MV-4-11 (cell line): ENCODE measurements at places on chromosomes 5 and 9.
A peak's percentile ranks its signal among the peaks of the same experiment; 100 is the strongest.

DNA sequence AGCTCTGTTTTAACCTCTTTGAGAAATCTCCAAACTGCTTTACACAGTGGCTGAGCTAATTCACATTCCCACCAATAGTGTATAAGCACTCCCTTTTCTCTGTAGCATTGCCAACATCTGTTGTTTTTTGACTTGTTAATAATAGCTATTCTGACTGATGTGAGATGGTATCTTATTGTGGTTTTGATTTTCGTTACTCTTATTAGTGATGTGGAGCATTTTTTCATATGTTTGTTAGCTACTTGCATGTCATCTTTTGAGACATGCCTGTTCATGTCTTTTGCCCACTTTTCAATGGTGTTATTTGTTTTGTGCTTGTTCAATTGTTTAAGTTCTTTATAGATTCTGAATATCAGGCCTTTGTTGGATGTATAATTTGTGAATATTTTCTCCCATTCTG is 225.2 kb upstream of the TRPC7 start:
- DNase-seq: no peak

GRCh38 chr5:137501226-137501625 is 2.1 kb upstream of the SPOCK1 start:
- DNase-seq: no peak

GRCh38 chr5:113084402-113085083 is 107.9 kb downstream of the DCP2 start:
- DNase-seq: no peak

- DNase-seq: peak; percentile 55
Observed at GRCh38 chr9:35616681-35617459, 1.3 kb downstream of the CD72 start.

DNA sequence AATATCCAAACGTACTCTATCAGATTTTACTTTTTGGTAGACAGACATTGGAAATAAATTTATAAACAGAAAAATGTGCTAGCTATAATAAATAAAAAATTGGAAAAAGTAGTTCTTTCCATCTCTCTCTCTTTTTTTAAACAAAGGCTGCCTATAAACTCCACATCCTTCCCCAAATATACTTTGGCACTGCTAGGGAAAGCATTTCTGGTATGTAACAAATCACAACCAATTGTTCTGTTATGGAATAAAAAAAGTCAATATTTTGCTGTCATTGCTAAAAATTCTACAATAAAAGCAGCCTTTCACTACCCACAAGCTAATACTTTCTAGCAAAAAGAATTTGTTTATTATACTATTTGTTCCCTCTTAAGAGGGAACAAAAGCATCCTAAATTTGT is 169.2 kb upstream of the TARS1 start:
- no peak for DNase-seq

DNA sequence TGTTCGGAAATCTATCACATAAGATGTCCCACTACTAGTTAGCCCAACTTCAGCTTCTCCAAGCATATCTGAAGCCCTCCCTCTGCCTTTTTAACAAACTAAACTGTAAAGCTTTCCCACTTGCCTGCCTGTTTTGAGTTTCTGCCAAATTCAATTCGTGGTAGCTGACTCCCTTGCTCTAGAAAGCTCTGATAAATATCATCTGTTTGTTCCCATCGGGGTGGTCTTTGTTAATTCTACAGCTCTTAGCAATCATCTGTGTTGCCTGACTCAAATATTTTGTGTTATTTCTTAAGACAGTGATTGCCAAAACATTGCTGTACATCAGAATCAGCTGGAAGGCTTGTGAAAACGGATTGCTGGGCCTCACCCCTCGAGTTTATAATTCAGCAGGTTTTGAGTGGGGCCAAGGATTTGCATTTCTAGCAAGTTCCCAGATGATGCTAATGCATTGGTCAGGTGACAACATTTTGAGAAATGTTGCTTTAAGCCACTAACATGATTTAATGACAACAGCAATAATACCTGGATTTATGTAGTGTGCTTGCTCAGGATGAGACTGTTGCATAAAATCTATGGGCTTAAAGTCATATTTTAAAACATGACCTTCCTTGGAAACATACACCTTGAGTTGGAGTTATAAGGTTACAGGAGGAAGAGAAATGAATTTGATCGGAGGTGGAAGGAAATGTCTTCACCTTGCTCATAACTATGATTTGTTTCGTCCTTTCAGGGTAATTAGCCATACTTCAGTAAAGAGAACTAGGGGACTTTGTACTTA is 631.9 kb downstream of the PSAT1 start:
- no peak for DNase-seq

GRCh38 chr9:122551371-122551770 is 1.5 kb upstream of the OR1N2 start:
- no peak for DNase-seq

- no peak for DNase-seq
Observed at GRCh38 chr9:137683262-137683864, 64.6 kb downstream of the EHMT1 start.

- no peak for DNase-seq
Observed at GRCh38 chr5:84381502-84382362, 2.9 kb downstream of the EDIL3 start.

- DNase-seq: no peak
Observed at GRCh38 chr9:27109621-27110020, 596 bp downstream of the TEK start.

DNA sequence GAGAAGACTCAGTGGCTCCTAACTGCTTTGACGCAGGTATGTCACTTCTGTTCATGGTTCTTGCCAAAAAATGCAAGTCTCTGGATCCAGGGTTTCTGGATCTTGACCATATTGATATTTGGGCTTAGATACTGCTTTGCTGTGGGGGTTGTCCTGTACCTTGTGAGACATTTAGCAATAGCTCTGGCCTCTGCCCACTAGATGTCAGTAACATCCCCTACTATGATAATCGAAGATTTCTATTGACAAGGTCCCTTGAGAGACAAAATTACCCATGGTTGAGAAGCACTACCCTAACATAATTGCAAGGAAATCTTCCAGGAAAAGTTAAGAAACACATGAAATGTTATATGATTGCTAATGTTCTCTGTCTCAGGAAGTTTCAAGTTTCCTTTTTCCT is 285.4 kb downstream of the TMEM232 start:
- DNase-seq: no peak

DNA sequence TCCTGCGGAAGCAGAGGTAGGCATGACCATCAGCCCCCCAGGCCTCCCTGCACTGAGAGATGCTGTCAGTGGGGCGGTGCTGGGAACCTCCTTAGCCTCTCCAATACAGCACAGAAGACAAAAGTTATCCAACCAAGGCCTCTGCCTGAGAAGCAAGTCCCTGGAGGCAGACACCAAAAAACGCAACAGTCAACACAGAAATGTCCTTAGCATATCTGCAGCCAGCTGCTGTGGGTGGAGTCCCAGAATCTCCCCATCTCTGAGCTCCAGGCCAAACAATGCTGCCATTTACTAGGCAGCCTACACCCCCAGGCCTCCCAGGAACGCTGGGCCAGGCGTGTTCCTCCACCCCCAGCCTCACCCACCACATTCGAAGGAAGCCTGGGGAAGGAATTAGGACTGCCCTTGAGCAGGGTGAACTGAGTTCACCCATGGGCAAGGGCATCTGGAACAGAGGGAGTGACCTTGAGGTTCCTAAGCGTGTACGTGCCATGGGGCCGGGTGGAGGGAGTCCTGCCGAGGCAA is 43.7 kb downstream of the STK10 start:
- DNase-seq: no peak

DNA sequence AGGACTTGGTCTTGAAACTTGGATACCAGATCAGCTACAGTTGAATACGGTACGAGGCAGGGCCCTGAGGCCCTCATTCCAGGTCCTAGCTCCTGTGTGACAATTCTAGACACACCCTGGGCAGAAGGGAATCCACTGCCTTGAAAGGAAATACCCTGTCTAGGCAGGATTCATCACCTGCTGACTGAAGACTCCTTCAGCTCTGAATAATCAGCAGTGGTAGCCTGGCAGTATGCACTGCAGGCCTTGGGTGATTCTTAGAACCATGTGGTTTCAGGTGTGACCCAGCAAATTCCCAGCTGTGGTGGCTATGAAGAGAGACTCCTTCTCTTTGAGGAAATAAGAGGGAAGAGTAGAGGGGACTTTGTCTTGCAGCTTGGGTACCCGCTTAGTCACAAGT is 17.2 kb upstream of the EFNA5 start:
- DNase-seq: no peak

GRCh38 chr9:109923471-109923760 is 143.4 kb downstream of the PALM2AKAP2 start:
- DNase-seq: no peak

- no peak for DNase-seq
Observed at GRCh38 chr9:92747459-92748232, 17.0 kb downstream of the BICD2 start.

- DNase-seq: no peak
Observed at GRCh38 chr5:55021821-55022220, 2.2 kb upstream of the GZMK start.

DNA sequence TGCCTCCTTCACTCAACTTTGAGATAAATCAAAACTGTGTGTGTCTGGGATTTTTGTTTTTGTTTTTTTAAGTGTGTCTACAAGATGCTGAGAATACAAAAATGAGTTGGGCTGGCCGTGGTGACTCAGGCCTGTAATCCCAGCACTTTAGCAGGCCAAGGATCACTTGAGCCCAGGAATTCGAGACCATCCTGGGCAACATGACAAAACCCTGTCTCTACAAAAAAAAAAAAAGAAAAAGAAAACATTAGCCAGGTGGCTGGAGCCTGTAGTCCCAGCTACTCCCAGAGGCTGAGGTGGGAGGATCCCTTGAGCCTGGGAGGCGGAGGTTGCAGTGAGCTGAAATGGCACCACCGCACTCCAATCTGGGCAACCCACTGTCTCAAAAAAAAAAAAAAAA is 21.0 kb downstream of the HNRNPK start:
- no peak for DNase-seq

GRCh38 chr5:125323613-125324012 is 577.2 kb upstream of the ZNF608 start:
- no peak for DNase-seq

DNA sequence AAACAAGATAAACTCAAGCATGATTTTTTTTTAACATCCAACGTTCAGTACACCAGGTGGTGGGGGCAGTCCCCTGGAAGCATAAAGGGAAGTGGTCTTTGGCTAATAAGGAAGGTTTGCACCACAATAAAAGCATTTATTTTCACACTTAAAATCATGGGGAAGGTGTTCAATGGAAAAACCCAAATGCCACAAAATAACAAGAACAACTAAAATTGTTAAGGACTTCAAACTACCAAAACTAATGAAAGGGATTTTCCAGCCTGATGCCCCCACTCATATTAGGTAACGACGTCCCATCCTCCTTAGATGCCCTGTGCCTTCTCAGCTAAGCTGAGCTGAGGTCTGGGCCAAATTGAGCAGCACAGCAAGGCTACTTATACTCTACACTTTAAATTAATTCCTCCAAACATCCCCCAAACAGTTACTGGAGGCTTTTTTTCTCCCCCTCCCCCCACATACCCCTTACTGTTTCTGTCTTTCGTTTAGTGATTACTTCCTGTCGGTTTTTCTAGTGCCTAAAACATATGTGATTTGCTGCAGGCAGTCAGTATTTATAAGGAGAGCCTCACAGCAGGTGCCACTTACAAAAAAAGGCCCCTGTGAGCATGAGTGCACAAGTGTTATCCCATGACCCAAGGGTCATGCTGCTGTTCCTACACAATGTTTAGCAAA is 259.7 kb upstream of the ZNF608 start:
- peak; percentile 11 for DNase-seq

DNA sequence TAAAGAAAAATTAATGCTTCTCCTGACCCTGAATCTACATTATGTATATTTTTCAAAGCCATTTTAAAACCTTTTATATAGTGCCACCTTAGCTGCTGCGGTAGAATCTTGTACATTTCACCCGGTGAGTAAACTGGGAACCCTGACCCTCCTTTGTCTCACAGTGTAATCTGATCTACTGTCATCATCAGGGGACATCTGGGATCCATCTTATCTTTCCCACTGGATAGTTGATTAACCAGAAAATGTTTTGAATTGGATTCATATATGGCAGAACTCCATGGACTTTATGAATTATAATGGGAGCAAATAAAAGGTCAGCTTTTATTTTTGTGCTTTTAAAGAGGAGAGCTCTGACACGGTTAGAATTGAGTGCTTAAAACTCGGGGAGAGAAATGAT is 95.0 kb downstream of the ADAMTSL1 start:
- no peak for DNase-seq

DNA sequence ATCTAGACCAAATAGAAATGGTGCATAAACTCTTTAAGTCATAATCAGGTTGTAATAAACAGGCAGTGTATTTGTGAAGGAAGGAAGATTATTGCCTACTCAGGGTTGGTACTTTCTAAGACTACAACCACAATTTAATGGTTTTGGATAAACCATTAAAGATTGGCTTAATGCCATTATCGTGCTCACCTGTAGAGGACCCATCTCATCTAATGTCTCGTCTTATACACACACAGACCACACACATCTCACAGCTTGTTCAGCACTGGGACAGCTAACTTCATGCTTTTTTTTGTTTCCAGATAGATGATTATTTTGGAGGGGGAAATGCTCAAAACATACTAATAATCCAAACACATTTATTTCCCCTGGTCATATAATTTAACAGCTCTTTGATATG is 175.7 kb upstream of the SLC12A2 start:
- no peak for DNase-seq

DNA sequence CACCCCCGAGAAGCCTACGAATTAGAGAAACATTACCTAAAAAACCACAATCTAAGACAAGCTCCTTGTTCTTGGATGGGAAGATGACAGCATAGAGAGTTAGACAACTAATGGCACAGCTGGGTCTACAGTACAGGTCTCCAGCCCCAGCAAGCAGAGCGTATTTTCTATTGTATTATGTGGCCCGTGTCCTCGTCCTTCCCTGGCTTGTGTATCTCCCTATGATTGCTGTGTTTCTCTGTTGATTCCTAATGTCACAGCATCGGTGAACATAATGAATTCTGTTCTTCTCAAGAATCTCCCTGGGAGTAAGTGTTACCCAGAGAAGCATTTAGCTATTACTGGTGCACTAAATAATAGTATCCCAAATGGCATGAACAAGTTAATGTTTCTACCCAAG is 66.8 kb upstream of the CEP78 start:
- DNase-seq: no peak

GRCh38 chr9:4760122-4760521 is 19.1 kb upstream of the AK3 start:
- DNase-seq: peak; percentile 83

DNA sequence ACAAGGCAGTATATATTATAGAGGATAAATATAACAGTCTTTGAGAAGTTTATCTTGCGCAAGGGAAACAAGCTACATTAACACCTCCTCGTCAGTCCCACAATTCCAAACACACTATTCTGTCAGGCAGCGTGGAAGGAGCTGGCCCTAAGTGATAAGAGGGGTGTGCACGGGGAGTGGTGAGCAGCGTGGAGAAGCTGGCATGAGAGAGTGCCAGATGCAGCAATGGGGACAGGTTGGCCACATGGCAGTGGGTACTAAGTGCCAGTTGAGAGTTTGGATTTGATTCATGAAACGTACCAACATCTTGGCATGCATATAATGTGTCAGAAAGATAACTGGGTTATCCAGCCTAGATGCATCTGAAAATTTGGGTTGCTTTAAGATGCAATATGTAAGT is 460.2 kb downstream of the ICE1 start:
- no peak for DNase-seq

GRCh38 chr5:135254183-135254582 is 144.8 kb downstream of the MACROH2A1 start:
- no peak for DNase-seq

GRCh38 chr5:35161652-35162273 is 68.5 kb downstream of the PRLR start:
- DNase-seq: no peak
